Aorta (tissue), 5 donors: ENCODE measurements at places on chromosomes 2 and 18. TPM values are rescaled to one million over a fixed set of nuclear protein-coding genes. Genes with fewer than 3 reads are reported as not detected.

Gene SERPINB10
- not detected for total RNA-seq

Gene IMP4
- total RNA-seq: 44.3 TPM

Gene TGFA
- 2.5 TPM for total RNA-seq

DNA sequence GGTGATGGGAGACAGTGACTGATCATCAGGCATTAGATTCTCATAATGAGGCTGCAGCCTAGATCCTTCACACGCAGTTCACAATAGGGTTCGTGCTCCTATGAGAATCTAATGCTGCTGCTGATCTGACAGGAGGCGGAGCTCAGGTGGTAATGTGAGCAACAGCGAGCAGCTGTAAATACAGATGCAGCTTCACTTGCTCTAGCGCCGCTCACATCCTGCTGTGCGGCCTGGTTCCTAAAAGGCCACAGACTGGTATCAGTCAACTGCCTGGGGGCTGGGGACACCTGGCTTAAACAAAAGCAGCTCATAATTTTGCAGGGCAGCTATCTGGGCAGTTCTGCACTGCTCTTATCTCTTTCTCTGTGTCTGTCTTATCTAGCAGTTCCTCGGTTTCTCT is 20.4 kb upstream of the CD226 start:
- no peak for DNase-seq
- no peak overlapping the region for H3K27ac ChIP-seq
- no peak overlapping the region for H3K4me3 ChIP-seq
- H3K27me3 ChIP-seq: no peaks in the 10 kb centered on the region

DNA sequence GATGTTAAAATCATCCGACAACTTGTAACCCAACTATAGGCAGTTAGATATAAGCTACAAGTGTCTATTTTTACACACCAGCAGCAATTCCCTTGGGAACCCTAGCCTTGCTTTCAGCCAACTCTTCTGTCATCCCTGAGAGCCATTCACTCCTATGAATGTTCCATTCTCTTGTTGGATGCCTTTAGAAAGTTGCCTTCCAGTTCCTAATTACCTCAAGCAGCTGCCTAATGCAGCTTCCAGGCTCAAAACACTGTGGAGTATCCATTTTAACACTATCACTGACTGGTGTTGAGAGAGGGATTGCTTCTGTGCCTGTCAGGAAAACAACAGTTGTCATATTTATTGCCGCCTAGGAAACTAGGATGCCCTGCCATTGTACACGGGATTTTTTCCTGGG is 402.0 kb upstream of the ACVR2A start:
- DNase-seq: no peak
- H3K27me3 ChIP-seq: no peaks in the 10 kb centered on the region
- no peaks in the 10 kb centered on the region for H3K4me1 ChIP-seq
- no peaks in the 10 kb centered on the region for H3K36me3 ChIP-seq
- no peak overlapping the region for H3K27ac ChIP-seq
- H3K4me3 ChIP-seq: no peak overlapping the region

DNA sequence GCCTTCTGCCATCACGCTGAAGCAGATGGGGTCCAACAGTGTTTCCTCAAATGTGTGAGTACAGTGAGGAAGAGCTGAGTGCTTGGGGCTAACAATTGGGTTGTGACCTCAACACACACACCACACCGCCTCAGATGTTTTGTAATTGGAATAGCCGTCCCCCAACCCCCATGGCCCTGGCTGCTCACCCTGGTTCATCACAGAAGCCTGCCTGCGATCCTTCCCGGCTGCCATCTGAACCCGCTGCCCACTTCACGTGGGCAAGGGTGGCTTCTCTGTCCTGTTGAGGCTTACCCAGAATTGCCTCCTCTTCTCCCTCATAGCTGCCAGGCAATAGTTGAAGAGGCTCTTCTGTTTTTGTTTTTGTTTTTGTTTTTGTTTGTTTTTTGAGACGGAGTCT is 44.1 kb downstream of the TGOLN2 start:
- DNase-seq: no peak
- H3K4me1 ChIP-seq: no peaks in the 10 kb centered on the region
- H3K4me3 ChIP-seq: no peak overlapping the region
- H3K27ac ChIP-seq: no peak overlapping the region
- no peaks in the 10 kb centered on the region for H3K36me3 ChIP-seq
- H3K27me3 ChIP-seq: no peaks in the 10 kb centered on the region

DNA sequence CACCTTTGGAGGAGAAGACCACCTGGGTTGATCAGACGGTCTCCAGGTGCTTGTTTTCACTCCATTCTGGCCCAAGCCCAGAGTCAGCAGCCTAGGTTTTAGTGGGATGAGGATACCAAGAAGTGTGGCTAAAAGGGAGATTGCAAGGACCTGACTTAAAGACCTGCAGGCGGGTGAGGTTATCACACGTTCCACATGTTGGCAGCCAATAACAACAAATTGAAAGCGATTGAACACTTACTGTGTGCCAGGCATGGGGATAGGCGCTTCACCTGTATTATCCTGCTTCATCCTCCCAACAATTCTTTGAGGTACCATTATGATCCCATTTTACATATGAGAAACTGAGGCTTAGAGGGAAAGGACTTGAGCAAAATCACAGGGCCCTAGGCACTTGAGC is 5.0 kb downstream of the ARL4C start:
- no peaks in the 10 kb centered on the region for H3K27me3 ChIP-seq
- H3K27ac ChIP-seq: no peak overlapping the region
- DNase-seq: no peak
- no peaks in the 10 kb centered on the region for H3K36me3 ChIP-seq
- H3K4me3 ChIP-seq: no peak overlapping the region

- no peaks in the 10 kb centered on the region for H3K4me1 ChIP-seq
- no peak overlapping the region for H3K27ac ChIP-seq
- H3K27me3 ChIP-seq: peaks cover 1% of the 10 kb centered on the region
- no peaks in the 10 kb centered on the region for H3K36me3 ChIP-seq
- no peak overlapping the region for H3K4me3 ChIP-seq
- no peak for DNase-seq
Observed at GRCh38 chr18:64270121-64270520, 121.2 kb upstream of the LINC00305 start.

- no peaks in the 10 kb centered on the region for H3K36me3 ChIP-seq
- no peak for DNase-seq
- H3K4me3 ChIP-seq: no peak overlapping the region
- no peaks in the 10 kb centered on the region for H3K4me1 ChIP-seq
Observed at GRCh38 chr2:104752504-104752903, 101.4 kb upstream of the POU3F3 start.

- no peaks in the 10 kb centered on the region for H3K27me3 ChIP-seq
- no peaks in the 10 kb centered on the region for H3K36me3 ChIP-seq
- no peak overlapping the region for H3K27ac ChIP-seq
- H3K4me3 ChIP-seq: no peak overlapping the region
- no peaks in the 10 kb centered on the region for H3K4me1 ChIP-seq
Observed at GRCh38 chr2:72276356-72276755, 128.7 kb upstream of the CYP26B1 start.

GRCh38 chr2:9478526-9478925 is 4.2 kb downstream of the IAH1 start:
- H3K27ac ChIP-seq: no peak overlapping the region
- no peak overlapping the region for H3K4me3 ChIP-seq
- no peak for DNase-seq
- no peaks in the 10 kb centered on the region for H3K36me3 ChIP-seq
- no peaks in the 10 kb centered on the region for H3K27me3 ChIP-seq
- no peaks in the 10 kb centered on the region for H3K4me1 ChIP-seq

- no peaks in the 10 kb centered on the region for H3K36me3 ChIP-seq
- peak overlapping the region; percentile 61 for H3K4me3 ChIP-seq
- peak; percentile 77 for DNase-seq
- no peaks in the 10 kb centered on the region for H3K4me1 ChIP-seq
- H3K27ac ChIP-seq: no peak overlapping the region
Observed at GRCh38 chr2:60550178-60550983, 3.1 kb downstream of the BCL11A start.

DNA sequence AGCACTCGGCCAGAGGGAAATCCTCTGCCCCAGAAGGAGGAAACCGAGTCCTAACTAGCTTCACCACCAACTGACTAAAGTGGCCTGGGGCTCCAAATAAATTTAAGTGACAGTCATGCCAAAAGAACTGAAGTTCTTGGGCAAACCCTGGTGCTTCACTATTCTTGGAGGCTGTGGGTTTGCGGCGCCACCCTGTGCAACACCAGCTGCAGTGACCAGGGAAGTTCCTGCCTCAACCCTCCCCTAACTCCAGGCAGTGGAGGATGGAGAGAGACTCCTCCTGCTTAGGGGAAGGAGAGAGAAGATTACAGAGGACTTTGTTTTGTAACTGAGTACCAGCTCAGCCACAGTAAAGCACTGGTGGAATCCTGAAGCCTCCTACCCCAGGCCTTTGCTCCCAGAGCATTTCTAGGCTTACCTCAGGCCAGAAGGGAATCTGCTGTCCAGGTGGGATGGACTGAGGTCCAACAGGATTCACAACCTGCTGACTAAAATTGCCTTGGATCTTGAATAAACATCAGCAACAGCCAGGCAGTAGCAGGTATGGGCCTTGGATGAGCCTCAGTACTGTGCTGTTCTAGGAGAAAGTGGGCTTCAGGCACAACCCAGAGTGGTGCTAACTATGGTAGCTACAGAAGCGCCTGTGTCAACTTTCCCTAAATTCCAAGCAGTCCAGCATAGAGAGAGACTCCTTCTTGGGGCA is 29.4 kb upstream of the BMP10 start:
- H3K4me1 ChIP-seq: no peaks in the 10 kb centered on the region
- H3K36me3 ChIP-seq: no peaks in the 10 kb centered on the region
- H3K27ac ChIP-seq: no peak overlapping the region
- no peak overlapping the region for H3K4me3 ChIP-seq
